ENCODE measurements at places on chromosomes 3 and 15.

DNA sequence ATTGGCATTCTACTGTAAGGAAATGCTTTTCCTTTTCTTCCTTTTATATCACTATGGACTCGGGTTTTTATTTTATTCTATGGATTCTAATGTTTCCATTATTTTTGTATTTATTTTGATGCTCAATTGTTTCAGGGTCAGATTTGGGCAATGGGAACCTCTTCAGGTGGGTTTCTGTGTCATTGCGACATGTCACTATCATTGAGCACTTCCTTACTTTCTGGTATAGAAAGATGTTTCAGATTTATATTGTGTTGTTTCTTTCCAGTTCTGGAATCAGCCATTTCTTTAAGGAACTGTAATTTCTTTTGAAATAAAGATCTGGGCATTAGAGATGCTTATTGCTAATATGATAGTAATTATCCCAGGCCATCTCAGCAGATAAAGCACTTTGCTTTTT lies 21.8 kb downstream of the GALK2 start:
- DNase-seq: no peak

GRCh38 chr3:72442759-72443158 lies 405.5 kb downstream of the SHQ1 start:
- DNase-seq: no peak

DNA sequence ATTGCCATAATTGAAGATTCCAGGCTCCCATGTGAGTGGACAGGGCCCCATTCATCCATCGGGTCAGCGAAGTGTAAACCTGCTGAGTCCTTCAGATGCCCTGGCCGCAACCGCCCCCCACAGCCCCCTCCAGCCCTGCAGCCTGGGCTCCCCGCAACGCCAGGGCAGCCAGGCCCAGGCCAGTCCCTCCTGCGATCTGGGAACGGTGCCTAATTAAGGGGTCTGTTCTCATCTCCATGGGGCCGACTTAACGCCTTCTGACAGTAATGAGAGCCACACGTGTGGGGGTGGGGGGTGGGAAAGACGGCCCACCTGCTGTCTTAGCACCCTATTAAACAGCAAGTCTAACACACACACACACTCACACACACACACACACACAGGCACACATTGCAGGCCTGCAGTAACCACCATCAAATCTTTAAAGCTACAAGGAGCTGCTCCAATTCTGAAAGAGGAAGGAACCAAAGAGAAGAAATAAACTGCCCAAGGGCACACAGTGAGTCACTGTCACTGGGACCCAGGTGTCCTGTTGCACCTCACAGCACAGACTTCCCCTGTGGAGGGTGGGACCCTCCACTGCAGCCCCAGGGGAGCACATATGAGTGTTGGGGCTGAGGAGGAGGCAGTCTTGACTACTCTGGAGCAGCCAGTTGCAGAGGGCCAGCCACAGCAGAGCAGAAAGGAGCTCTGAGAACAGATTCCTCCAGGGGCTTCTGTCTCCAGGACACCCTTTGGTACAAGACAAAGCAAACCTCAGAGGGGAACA lies 31.8 kb upstream of the HES1 start:
- no peak for DNase-seq

GRCh38 chr3:127066635-127067034 lies 83.7 kb downstream of the PLXNA1 start:
- no peak for DNase-seq

DNA sequence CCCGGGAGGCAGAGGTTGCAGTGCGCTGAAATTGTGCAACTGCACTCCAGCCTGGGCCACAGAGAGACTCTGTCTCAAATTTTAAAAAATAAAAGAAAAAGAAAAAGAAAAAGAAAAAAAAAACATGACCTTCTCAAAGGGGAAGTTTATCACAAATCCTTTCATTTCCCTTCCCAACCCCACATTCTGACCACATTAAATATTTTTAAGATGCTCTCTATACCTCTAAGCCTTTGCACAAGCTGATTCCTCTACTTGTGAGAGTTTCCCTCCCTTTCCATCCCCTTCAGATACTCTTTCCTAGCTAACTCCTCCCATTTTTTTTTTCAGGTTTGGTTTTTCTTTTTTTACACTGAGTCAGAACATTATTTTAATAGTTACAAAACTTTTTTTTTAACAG lies 4.0 kb downstream of the HIGD1A start:
- DNase-seq: no peak

DNA sequence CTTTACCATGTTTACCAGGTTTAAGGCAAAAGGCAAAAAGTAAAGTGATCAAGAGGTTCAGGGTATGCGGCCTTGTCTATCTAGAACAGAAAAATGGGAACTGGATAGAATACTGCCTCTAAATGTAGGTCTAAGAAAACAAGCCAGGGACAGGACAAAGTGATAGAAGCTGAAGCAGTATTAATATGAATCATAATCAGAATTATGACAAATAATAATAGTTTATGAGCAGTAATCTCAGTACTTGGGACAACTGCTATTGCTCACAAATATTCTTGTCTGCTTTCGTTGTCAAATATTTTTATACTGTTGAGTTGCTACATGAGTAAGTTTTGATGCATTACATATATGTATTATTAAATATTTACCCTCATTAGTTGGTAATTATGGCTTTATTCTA lies 356.9 kb upstream of the RBMS3 start:
- no peak for DNase-seq

GRCh38 chr3:40584625-40585189 lies 59.9 kb downstream of the ZNF621 start:
- no peak for DNase-seq

DNA sequence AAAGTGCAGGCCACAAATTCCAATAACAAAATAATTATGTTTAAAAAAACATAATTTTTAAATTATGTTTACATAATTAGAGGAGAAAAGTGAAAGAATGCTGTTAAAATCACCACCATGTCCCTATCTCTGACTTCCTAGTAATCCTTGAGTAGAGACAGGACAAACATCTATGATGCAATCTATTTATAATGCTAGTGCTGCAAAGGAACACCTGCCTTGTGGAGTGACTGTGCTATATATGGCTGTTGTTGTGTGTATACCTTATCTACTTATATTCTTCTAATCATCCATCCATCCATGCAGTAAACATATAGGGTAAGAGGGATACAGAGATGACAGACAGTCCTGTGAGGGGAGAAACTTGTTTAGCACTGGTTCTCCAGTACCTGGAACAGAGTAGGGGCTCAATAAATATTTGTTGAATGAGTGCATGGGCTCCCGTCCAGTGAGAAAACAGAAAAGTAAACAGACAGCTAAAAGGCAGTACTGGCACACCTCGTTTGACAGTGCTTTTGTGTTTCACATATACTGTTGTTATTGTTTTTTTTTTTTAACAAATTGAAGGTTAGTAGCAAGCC lies 229.3 kb upstream of the UBE2E1 start:
- peak; percentile 56 for DNase-seq

- no peak for DNase-seq
Measured at GRCh38 chr3:60770532-60770931, 480.7 kb downstream of the FHIT start.

GRCh38 chr3:69403454-69403853 lies 17.6 kb upstream of the FRMD4B start:
- no peak for DNase-seq

DNA sequence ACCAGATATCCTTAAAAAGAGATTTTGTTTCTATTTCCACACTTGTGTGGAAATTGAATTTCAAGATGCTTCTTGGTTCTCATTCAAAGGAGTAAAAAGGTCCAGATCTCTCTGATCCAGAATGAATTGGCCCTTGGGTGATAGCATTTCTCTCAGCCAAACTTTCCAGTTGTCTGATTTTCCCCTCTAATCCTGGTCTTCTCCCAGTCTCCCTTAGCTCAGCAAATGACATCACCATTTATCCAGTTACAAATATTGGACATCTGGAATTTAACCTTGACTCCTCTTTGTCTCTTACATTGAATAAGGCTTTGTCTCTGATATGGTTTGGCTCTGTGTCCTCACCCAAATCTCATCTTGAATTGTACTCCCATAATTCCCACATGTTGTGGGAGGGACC lies 10.2 kb upstream of the FGF7 start:
- DNase-seq: no peak

DNA sequence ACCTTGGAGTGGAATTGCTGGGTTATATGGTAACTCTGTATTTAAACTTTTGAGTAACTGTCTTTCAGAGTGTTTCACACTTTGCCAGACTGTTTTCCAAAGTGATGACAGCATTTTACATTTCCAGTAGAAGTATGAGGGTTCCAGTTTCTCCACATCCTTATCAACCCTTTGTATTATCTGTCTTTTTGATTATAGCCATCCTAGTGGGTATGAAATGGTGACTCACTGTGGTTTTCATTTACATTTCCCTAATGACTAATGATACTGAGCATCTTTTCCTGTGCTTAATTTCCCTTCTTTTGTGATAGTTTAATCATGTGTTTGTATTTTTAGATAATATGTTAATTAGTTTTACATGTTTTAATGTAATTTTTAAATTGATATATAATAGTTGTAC lies 138.1 kb upstream of the DAZL start:
- no peak for DNase-seq

DNA sequence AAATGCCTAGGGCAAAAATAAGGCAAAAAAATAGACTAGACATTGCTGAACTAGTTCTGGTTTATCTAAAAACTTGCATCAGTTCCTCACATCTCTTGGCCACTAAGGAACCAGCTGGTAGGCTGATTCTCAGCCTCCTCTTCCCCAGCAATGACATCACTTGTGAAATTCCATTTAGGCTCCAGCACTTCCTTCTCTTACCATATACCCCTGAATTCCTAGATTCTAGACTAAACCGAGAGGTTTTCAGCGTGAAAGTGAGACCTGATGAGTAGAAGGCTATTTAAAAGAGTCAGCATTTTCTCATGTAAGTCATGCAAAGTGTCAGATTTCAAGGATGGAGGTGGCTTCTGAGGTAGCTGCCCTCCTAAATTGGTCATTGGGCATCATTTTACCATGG lies 247.1 kb upstream of the CDIN1 start:
- DNase-seq: no peak

GRCh38 chr3:79040701-79041100 lies 727.1 kb downstream of the ROBO1 start:
- DNase-seq: no peak

DNA sequence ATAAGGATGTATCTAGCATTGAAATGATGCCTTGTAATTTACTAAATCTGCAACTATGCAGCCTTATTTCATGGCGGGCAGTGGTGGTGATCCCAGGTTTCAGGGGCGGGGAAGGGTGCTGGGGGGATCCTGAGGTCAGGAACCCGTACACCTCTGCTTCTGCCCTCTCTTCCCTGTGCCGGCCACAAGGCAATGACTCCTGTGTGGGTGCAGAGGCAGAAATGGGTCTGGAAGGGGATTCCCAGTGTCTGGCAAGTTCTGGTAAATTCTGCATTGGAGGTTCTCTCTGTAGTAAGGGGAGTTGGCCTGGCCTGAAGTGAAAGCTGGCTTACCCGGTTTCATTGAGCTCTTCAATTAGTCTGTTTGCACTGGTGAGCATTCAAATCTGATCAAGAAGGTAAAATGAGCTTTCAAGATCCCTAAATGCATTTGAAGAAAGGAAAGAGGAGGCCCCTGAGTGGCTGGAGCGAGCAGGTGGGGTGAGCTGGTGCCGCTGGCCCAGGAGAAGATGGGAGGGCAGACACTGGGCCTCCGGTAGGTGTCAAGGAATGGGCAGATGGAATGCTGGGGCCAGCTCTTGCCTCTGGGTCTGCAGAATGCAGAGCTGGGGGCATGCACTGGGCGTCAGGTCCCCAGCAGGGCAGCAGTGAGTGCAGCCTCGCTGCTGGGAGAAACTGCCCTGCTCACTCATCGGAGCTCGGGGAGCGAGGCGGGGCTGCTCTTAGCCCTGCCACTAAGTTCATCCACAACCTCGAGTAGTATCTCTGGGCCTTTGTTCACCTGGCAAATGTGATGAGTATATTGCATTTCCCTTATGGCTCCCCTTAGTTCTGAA lies 13.7 kb downstream of the NRROS start:
- DNase-seq: no peak

GRCh38 chr15:90660195-90660998 lies 56.7 kb upstream of the BLM start:
- DNase-seq: no peak

All from DMS153 (cell line).